ENCODE measurements at places on chromosomes 3 and 15.

DNA sequence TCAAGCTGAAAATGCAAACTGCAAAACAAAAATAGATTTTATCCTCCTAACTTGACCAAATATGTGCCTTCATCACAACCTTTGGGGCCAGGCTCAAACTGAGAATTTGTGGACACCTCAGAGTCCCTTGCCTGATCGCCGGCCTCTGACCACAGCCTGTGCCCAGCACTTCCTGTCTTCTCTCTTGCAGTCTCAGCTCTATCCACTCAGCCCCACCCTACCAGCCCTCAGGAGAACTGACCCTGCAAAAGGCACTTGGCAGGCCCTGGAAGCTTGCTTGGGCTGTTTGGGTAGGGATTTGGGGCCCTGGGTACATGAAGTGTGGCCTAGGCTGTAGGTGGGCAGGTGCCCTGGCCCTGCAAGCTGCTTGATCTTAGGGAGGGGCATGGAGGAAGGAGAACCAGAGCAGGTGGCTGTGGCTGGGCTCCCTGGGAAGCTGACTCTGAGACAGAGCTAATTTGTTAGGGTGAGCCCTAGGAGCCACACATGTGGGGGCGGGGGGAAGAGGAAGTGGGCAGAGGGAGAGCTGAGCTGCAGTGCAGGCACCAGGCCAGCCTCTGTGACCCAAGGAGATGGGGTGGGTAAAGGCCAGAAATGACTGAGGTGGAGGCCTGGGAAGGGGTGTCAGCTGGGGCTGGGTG, 8.6 kb downstream of the CLEC3B start:
- no peak for DNase-seq

DNA sequence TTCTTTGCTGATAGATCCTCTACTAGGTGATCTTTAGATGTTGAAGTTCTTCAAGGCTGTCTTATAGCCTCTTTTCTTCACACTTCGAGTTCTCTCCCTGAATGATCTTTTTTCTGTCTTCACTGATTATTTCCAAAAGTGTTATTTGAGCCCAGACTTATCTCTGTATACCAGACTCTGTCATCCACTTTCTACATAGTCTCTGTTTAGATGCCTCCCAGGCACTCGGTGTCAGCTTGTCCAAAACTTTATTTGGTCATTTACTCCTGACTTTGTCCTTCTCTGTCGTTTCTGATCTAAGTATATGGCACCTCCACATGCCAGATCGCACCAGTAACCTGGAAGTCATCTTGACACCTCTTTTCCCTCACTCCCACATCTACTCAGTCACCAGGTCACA, 27.6 kb downstream of the KLHL18 start:
- no peak for DNase-seq

DNA sequence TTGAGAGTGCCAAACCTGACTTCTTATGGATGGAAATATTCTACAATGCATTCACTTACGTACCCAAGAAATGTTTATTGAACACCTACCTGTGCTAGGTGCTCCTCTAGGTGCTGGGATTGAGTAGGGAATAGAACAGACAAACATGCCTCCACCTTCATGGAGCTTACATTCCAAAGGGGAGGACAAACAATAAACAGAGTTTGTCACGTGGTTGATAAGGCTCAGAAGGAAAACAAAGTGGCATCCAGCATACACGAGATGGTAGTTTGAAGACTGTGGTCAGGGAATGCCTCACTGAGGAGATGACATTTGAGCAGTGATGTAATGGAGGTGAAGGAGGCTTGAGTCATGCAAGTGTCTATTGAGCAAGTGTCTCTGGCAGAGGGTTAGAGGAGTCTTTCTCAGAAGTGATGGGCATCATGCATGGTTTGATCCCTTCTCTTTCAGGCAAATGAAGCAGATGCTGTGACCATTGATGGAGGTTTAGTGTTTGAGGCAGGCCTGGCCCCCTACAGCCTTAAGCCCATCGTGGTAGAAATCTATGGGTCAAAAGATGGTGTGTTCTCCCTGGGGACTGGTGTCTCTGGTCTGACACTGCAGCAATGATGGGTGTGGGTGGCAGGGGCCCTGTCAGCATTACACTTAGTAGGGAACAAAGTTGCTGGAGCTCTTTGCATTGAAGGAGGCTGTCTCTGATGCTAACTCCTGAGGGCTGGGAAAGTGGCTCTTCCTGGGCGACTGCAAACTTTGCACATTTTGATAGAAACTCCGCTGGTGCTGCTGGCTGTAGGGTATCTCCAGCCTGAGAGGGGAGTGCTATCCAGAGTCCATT, 29.7 kb upstream of the TOPBP1 start:
- no peak for DNase-seq

DNA sequence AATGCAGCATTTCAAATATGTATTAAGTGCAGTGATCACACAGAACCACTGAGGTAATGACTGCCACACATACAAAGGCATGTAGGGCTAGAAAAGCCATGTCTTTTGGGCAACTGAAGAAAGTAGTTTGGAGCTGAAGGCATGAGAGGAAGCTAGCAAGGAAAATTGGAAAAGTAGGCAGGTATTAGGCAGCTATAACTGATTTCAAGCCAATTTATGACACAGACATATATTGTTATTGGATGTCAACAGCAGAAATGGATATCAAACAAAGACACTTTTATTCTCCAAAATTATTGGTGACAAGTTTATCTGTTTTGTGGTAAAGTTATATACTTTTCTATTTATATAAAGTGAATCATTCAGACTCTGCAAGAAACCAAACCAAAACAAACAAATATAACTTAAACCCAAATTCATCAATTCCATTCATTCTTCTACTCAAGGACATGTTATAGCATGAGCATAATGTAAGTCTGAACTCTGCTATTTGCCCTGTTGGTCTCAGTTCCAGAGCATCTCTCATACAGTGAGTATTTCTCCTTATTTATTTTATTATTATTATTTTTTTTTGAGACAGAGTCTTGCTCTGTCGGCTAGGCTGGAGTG, 307.4 kb upstream of the COL8A1 start:
- no peak for DNase-seq

- no peak for DNase-seq
Measured at GRCh38 chr3:43707998-43708397, 17.3 kb downstream of the ABHD5 start.

Measured in NCI-H2081 treated with DMSO at 0.1 percent for 48 hours (cell line).